Esophagus squamous epithelium (tissue), 5 donors: ENCODE measurements at places on chromosomes 1 and 21.

DNA sequence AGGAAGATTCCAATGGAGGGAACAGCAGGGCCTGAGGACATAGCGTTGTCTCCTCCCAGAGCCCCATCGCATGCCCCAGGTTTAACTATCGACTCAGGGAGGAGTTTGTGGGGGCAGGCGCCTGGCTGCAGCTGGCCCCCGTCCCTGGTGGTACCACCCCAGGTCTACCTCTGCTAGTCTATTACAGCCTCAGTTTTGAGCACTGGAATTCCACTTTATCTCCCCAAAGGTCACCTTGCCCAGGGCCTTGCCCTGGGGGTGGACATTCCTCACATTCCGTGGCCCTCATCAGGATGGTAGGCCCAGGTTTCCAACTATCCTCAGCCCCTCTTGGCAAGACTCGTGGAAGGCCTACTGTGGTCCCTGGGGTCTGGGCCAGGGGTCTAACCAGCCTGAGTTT, 65.4 kb upstream of the SSBP3 start:
- DNase-seq = no peak

GRCh38 chr1:207854001-207854400, 56.9 kb downstream of the CD34 start:
- no peak for DNase-seq

- no peak for DNase-seq
Observed at GRCh38 chr1:154998201-154998780, 4.3 kb upstream of the ZBTB7B start.

GRCh38 chr1:159829273-159829634, 2.6 kb downstream of the SLAMF8 start:
- DNase-seq = no peak

GRCh38 chr1:231663211-231663792, 36.7 kb downstream of the DISC1 start:
- no peak for DNase-seq

GRCh38 chr21:38788275-38788905, 17.3 kb upstream of the ETS2 start:
- DNase-seq = no peak

DNA sequence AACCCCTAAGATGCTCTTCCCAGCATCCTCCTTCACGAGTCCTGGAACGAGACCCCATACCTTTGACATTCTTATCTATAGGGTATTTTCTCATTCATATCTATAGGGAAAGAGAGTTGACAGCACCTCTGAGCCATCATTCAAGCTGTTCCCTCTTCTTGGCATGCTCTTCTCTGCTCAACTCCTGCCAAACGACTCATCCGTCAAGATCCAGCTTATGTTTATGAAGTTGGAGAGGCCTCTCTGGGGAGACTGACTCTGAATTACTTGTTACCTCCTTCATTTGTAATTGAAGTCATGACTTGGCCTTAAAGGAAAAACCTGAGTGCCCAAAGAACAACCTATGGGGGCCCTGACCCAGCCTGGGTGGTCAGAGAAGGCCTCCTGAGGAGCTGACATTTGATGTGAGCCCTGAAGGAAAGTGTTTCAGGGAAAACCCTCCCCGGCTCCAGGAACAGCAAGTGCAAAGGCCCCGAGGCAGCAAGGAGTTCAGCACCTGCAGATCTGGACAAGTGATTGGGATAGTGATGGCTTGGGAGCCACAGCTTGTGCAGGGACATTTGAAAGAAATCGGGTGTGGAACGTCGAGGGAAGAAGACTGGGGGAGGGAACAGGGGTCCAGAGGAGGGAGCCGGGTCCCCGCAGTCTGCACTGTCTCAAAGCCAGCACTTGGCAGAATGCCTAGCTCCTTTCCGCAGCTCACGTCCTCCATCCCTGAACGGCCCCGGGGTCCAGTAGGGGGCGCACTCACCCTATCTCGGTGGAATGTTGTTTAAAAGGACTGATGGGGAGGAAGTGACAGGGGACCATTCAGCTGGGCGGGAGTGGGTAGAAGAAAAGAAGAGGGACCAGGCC, 14.0 kb upstream of the CDA start:
- DNase-seq = no peak
